DMS153 (cell line): ENCODE measurements at places on chromosomes 2 and 18.

GRCh38 chr2:29075894-29076705, 1.8 kb upstream of the PCARE start:
- no peak for DNase-seq

- DNase-seq: no peak
Measured at GRCh38 chr2:234808907-234809306, 142.9 kb upstream of the SH3BP4 start.

GRCh38 chr2:174693344-174693743, 70.9 kb downstream of the CHRNA1 start:
- DNase-seq: no peak

DNA sequence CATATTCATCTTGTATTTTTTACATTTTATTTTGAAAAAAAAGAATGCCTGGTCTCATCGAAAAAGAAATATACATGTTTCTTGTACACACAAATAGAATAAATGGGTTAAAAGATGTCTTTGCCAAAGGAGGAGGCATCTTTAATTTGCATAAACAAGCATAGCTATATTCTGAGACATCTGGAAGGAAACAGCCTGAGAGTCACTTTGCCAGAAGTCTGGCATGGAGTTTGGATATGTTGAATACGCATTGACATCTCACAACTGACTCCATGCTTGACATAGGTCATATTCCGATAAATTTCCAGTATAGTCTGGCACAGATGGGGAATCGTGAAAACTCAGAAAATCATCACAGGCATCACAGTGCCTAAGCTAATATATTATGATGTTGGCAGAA, 1317.5 kb upstream of the CELF4 start:
- DNase-seq: no peak

DNA sequence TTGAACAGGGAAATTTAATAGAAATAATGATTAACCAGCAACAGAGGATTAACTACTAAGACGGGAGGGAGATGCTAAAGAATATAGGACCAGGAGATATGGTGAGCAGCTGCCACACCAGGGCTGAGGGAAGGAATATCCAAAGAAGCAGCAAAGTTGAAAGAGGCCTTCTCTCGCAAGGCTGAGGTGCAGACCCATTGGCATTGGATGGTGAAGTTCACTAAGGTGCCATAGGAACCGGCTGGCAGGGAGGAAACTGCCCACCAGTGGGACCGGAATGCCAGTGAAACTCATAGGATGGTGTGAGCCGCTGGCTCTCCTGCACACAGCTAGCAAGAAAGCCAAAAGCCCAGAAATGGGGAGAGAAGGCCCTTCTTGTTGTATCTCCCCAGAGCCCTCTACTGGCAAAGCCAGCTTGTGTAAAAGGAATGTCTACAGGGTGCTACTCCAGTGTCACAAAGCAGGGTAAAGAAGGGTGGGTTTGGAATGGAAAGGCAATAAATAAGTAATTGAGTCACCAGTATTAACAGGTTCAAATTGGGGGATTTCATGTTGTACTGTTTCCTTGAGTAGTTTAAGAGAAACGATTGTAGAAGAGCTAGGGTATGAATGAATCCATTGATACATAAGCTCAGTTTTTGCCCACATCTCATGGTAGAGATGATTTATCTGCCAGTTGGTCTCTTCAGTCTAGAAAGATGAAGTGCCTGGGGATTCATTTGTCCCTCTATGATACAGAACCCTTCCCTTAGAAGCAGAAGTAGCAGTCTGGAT, 36.0 kb downstream of the FARP2 start:
- no peak for DNase-seq

DNA sequence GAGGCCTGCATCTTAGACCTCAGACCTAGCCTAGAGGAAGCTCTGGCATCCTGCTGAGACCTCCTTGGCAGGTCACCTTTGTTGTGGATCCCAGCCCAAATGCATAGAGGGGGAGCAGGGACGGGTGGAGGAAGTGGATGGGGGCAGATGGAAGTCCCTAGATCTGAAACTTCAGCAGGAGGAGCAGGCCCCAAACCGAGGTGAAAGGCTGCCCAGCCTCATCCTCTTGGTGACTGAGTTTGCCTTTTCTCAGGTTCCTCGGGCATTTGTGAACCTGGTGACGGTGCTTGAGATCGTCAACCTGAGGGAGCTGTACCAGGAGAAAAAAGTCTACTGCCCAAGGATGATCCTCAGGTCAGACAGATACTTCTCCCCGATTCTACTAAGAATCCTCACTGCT, 86.3 kb downstream of the PLB1 start:
- no peak for DNase-seq

GRCh38 chr2:99242151-99242550, 13.3 kb downstream of the LYG2 start:
- no peak for DNase-seq

DNA sequence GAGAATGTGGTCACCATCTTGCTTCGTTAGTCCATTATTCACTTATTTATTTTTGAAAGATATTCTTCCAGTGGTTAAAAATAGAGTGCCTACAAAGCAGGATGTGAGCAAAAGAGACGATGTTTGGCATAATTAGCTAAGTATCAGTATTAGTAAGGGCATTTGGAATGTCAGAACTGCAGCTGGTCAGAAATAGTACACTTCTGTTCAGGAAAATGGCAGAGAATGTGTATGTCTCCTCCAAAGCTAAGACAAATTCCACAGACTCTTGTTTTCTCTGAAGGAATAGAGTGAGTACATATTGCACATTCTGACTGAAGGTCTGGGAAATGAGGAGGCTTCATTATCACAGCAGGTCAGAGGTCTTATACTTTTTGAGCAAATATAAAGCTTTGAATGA, 209.0 kb downstream of the L3MBTL4 start:
- no peak for DNase-seq

- DNase-seq: no peak
Measured at GRCh38 chr2:24620936-24621335, 129.9 kb downstream of the NCOA1 start.

DNA sequence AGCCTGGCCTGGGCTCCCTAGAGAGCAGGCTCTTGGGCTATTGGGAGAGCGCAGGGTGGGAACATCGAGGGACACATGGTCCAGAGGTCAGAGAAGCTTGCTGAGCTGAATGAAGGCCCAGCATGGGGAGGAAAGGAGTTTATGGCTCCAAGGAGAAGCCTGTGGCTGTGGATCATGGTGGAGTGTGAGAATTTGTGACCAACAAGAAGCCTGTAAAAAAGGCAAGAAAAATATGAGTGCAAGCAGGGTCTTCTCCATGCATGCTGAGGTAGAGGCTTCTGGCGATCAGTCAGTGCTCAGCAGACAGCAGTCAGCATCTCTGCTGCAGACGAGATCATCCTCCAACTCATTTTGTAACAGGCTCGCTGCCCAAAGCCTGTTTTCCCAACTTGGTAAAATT, 1.3 kb upstream of the SCYGR3 start:
- DNase-seq: no peak

- no peak for DNase-seq
Measured at GRCh38 chr2:8548619-8549150, 133.2 kb upstream of the ID2 start.

DNA sequence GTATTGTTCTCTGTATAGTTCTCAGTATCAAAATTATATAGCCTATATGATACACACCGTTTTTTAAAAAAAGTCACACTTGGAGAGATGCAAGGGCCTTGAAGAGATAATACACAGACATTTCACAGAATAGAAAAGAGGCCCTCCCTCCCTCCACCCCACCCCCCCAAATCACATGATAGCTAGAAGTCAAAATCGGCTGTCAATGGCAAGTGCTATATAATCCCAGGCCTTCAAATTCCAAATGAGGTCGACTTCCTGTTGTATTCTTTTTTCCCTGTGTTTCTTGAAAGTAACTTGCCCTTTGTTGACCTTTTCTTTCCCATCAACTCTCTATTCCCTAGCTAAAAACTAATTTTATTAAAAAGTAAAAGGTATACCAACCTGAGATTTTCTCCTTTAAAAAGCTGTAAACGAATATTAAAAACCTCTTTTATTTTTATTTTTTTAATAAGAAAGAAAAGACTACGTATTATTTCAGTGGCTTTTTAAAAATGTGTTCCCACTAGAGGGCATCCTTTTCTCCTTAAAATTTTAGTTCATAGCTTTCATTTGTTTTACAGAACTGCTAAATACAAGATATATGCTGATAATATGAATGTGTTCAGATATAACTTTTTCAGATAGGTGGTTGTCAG, 46.6 kb downstream of the KCMF1 start:
- DNase-seq: no peak

- no peak for DNase-seq
Measured at GRCh38 chr2:128313931-128314347, 4.7 kb downstream of the HS6ST1 start.

DNA sequence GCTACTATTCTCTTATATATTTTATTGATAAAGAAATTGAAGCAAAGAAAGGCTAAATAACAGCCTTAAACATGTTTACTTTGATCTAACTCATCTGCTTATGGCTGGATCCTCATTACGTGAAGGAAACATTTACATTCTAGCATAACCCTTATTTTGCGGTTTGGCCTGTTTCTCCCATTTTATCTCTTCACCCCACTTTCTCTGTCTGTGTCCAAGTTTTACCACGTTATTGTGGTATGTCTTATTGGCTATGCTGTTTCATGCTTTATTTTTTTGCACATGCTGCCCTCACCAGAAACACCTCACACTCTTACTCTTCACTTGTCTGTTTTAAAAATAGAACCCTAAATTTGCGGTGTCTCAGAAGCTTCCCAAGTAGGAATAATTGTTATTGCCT, 78.5 kb downstream of the RPIA start:
- no peak for DNase-seq

DNA sequence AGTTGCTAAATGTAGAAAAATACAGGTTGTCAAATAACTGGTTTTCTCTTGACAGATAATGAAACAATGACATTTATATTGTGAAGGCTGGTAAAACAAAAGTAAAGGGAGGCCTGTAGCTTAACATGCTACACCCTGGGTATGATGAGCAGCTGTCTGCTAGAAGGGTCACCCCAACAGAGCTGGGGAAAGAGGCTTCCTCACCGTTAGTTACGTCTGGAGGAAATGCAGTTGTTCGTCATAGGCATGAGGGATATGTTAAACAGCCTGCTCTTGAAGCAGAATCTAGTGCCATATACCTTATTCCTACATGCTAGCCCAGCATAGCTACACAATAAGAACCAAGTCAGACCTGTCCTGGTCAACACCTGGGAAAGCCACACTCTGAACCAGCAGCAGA, 49.9 kb downstream of the LPIN2 start:
- no peak for DNase-seq

GRCh38 chr2:217263756-217264155, 403.9 kb upstream of the TNP1 start:
- no peak for DNase-seq

GRCh38 chr2:205903549-205904129, 182.3 kb downstream of the INO80D start:
- DNase-seq: no peak

DNA sequence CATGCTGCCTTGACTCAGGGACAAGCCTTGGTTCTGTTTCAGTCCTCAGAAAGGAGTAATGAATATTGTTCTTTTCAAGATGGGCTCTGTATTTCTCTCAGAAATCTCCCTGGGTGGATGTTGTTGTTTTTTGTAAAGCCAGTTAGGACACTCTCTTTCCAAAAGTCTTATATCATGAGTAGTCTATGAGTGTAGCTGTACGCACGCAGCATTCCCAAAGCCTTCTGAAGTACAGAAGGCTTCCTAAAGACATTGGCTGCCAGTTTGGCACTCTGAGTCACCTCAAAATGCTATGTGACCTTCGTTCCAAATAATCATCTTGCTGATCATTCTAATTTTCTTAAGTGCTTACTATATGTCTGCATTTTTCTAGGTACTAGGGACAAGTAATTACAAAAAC, 16.7 kb upstream of the GTF2A1L start:
- no peak for DNase-seq

GRCh38 chr2:10844097-10844496, 31.5 kb upstream of the PDIA6 start:
- DNase-seq: no peak

DNA sequence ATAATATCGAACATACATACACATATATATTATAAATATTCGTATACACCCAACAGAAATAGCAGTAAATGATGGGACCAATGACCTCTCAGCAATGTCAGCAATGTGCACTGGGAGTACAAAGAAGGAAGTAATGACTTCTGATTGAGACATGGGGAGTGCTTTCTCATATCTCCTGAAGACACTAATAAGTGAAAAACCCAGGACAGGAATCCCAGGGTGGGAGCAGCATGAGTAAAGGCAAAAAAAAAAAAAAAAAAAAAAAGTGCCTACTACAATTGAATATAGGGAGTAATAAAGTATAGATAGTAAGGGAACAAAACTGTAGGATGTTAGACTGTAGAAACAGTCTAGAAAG, 491.3 kb downstream of the IRS1 start:
- no peak for DNase-seq

DNA sequence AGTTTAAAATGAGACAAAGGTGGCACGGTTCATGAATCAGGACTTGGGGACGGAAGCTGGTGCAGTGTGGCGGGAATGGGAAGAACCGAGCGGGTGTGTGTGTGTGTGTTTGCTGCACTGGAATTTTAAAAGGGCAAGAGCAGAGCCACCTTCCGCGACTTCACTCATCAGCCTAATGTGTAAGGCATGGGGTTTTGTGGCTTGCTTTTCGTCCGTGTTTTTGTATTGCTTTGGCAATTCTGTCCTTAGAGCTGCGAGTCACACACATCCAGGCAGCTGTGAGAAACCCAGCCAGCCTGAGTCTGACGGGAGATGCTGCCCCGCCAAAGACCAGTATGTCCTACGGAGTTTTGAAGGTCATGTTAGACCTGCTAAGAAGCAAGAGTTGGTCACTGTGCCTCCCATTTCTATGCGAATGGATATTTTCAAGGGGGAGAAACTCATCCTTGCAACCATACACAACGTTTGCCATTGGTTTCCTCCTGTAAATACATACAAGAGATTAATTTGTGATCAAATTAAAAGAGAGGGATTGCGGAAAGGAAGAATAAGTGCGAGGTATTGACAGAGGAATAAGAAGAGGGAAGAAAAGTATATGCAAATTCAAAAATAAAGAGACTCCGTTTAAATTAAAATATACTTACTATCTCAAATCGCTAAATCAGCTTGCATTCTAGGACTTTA, 665 bp upstream of the CACNB4 start:
- no peak for DNase-seq

DNA sequence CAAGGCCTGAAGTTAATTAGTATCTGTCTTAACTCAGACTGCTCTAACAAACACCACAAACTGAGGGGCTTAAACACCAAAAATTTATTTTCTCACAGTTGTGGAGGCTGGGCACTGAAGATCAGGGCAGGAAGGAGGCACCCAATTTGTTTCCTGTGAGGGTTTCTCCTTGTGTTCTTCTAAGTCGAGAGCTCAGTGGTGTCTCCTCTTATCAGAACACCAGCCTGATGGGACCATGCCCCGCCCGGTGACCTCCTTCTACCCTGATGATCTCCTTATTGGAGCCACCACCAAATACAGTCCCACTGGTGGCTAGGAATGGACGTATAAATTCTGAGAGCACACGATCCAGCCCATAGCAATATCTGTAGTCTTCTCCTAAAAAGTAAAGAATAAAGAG, 20.5 kb downstream of the TMEM18 start:
- no peak for DNase-seq

GRCh38 chr2:71611247-71611646, 157.9 kb downstream of the DYSF start:
- DNase-seq: no peak
